NT2/D1 (cell line): ENCODE measurements at places on chromosomes 11 and 22.

DNA sequence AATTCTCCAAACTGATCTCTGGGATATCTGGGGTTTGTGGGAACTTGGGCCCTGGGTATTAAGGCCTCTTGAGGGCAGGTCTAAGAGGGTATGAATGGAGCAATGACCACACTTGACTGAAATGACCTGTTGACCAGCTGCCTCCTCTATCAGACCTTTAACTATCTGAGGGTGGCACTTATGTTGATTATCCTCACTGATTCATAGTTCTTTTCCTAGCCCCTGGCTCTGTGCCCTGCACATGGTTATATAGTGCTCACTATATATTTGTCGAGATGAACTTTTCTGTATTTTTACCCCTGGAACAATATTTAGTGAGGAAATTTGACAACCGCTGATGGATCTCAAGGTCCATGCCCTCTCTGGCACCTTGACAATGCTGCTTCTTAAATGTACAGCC is 305.5 kb upstream of the PLET1 start:
- no peak for DNase-seq

GRCh38 chr11:58575377-58576020 is at the start of gene LPXN:
LPXN (minus strand) TSS chr11:58575856; CDS start chr11:58575772, 84 bp downstream.
- no peak for DNase-seq

- no peak for DNase-seq
Measured at GRCh38 chr11:126716456-126717083, 284.0 kb downstream of the KIRREL3 start.

DNA sequence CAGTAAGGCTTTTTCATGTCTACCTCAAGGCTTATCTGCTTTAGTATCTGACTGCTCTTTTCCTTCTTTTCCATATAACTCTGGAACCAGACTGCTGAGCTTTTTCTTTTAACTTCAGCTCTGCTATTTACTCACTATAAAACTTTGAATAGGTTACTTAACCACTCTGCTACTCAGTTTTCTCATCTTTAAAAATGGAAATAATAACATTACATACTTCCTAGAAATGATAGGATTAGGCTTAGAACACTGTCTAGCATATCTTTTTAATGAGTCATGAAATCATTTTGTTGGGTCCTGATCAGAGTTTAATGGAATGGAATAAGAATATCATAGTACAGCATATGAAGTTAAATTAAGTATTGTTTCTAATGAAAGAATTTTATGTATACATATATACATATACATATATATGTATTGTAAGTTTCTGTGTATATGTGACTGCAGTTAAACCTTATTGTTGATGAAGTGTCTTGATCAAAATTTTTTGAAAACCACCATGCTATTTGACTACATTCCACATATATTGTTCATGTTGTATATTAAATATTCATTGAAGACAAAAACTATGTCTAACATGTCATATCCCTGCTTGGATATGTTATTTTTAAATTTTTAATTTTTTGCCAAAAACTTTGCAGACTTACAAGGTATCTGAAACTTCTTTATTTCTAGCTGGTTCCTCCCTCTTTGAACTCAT is 120.2 kb downstream of the METTL15 start:
- DNase-seq = no peak

DNA sequence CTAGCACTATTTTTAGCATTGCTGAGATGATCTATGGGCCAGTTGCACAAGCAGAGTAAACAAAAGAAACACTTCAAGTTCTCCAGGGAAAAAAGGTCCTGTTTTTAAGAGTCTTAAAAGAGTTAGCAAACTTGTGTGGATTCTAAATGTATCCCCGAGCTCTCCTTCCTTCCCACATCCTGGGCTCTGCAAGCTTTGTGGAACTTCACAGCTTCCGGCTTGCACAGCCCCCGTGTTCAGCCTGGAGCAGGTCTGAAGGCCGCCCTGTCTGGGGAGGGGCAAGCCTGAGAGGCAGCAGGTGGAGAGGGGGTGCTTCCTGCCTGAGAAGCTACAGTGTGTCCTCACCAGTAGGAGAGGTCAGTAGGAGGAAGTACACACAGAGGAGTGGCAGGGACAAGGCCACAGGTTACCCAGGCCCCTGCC is 35.1 kb upstream of the SUSD2 start:
- DNase-seq = peak; percentile 18
